HEK293T (cell line): ENCODE measurements at places on chromosomes 7 and 10.

GRCh38 chr7:90551036-90551435, 45.1 kb upstream of the CDK14 start:
- DNase-seq = no peak

DNA sequence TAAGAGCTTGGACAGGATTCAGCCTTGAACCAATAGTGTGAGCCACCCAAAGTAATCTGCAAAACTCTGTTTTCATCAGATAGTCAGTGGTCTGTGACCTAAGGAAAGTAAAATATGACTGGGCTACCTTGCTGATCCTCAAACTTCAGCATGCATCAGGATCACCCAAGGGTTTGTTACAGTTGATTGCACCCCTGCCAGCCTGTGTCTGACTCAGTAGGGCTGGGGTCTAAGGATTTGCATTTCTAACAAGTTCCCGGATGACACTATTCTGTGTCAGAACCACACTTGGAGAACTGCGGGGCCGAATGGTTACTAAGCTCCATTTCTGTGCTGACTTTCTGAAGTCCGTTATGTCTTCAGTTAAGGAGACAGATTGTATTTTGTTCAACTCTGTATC, 40.6 kb upstream of the TSPAN13 start:
- no peak for DNase-seq

- DNase-seq = no peak
Observed at GRCh38 chr7:80902716-80903308, 16.0 kb downstream of the SEMA3C start.

DNA sequence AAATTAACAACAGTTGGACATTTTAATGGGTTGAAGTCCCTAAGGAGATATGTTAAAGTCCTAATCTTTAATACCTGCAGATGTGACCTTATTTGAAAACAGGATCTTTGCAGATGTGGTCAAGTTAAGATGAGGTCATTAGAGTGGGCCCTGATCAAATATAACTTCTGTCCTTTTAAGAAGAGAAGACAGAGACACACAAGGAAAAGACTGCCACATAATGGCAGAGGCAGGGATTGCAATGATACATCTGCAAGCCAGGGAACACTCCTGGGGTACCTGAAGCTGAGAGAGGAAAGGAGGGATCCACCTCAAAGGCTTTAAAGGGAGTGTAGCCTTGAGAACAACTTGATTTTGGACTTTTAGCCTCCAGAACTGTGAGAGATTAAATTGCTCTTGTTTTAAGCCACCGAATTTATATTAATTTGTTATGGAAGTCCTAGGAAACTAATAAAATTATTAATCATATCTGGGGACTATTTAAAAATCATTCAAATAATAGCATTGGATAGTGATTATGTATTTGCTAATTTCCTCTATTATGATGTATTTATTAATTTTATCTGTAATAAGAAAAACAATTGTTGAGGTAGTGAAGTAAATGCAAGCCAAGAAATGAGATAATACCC, 700.0 kb upstream of the PCDH15 start:
- peak; percentile 38 for DNase-seq

DNA sequence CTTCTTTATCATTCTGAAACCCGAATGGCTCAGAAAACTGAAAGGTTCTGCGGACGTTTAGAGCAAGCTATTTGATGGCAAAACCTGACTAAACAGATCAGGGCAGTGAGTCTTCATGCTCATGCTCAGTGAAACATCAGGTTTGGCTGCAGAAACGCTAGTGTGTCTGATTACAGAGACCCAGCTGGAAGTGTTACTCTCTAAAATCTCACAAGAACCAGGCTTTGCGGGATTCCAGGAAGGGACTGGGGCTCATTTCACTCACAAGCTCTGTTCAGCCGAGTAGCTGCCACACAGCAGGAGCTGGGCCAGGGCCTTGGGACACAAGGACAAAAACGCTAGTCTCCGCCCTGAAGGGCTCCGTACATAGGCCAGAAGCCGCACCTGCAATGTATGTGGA, 2.9 kb downstream of the PITRM1 start:
- DNase-seq = no peak

DNA sequence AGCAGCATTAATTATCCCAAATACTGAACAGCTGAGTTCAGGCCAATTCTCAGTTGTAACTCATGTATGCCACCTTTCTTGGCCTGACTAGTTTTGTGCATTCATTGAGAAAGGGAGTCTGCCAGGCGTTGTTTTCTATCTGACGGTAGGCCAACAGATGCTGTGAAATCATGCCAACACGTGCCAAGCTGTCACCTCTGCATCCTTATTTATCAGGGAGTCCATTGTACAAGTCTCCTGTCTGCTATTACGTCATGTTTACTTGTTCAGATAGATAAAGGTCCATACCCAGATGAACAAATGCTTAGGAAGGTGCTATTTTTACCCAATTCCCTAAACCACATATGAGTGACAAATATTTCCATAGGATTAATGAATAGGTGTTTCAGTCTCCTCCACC, 127.2 kb upstream of the CDK6 start:
- no peak for DNase-seq

GRCh38 chr10:47449979-47450378, 33.9 kb downstream of the ANXA8 start:
- no peak for DNase-seq

- DNase-seq = no peak
Observed at GRCh38 chr7:95027234-95027872, 120.0 kb downstream of the PPP1R9A start.

- DNase-seq = no peak
Observed at GRCh38 chr10:116269619-116270018, 3.4 kb downstream of the GFRA1 start.

DNA sequence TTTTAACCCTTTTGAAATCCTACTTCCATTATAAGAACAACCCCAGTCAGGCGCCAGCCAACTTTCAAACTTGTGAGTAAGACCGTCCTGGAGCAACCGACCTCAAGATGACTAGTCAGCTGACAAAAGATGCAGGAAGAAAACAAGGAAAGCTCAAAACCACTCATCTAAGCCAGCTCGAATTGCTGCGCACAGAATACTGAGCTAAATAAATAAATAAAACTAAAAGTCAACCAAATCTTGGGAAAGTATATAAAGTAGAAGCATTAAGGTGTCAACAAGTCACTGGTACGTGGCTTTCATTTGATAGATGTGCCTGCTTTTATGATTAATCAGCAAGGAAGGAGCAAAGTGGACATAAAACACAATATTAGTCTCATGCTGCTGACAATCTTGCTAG, 1269.8 kb downstream of the XPNPEP1 start:
- no peak for DNase-seq

DNA sequence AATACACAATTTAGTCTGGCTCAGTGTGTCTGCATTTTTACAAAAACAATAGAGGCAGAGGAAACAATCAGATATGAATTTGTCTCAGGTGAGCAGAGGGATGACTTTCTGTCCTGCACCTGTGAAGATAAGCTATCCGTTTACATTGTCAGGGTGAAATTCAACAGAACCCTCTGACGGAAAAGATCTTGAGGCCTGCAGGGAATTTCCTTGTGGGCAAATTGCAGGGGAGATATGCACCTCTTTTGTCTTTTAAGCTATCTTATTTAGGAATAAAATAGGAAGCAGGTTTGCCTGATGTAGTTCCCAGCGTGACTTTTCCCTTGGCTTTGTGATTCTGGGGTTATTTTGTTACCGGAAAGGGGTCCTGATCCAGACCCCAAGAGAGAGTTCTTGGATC, 325.1 kb downstream of the GALNT17 start:
- DNase-seq = no peak

DNA sequence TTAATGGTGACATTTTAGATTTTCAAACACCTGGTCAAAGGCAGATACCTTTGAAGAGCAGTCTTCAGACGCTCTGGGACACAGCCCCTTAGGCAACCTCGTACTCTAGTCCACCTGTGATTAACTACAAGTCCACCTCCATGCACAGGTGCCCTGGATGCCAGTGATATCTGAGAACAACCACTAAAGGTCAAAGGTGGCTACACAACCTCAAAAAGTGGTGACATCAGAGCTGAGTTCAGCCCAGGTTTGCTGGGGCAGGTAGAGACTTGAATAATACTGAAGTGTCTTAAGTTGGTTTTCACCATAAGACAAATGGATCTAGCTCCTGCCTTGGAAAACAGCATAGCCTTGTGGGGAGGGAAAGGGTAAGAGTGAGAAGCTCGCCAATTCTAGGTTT, 143.4 kb upstream of the ADO start:
- DNase-seq = no peak

- DNase-seq = no peak
Observed at GRCh38 chr10:61837755-61838171, 63.7 kb upstream of the ARID5B start.

GRCh38 chr10:27258838-27259812, 18.5 kb upstream of the ACBD5 start:
- no peak for DNase-seq

- no peak for DNase-seq
Observed at GRCh38 chr7:75879771-75880184, 944 bp downstream of the RHBDD2 start.

- no peak for DNase-seq
Observed at GRCh38 chr10:10326116-10326515, 691.6 kb upstream of the CELF2 start.

DNA sequence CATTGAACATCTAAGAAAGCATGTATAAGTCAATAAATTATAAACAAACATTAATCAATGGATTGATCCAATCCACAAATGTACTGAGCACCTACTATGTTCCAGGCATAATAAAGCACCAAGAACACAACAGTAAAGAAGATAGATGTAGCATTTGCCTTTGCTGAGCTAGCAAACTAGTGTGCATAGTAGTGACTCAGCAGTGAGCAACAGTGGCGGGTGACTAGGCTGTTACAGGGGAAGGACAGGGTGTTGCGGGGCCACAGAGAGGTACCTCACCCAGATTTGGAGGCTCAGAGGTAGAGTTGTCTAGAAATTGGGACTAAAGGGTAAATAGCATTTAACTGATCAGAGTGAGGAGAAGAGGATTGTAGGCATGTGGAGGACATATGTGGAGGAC, 83.6 kb downstream of the NXPH1 start:
- no peak for DNase-seq

- peak; percentile 51 for DNase-seq
Observed at GRCh38 chr7:91034459-91035368, 229.5 kb upstream of the FZD1 start.

- no peak for DNase-seq
Observed at GRCh38 chr7:41103331-41103730, 599.6 kb downstream of the INHBA start.

DNA sequence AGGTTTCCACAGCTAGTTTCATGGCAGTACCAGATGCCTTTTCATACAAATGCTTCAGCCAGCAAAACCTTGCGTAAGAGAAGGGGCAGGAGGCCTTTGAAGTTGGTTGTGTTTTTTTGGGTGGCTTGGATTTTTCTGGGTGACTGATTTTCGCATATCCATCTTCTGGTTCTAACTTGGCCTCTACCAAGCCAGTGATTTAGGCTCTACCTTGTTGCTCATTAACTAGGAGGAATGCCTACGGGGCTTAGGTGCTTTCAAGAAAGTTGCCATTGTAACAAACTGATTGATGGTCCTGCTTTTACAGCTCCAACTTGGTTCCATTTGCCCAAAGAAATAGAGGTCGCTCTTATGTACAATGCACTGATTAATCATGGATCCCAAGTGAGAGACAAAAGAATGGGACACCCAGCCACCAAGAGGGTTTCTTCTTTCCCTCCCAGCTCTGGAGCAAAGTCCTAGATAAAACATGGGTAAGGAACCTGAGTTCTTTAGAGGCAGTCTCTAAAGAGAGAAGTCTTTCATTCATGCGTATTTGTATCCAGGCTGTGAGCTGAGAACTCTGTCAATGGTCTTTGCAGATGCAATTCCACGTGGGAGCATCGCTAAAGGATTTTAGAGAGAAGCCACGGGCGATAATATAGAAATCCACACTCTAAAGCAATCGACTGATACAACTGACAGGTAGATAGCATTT, 92.1 kb upstream of the FGFR2 start:
- no peak for DNase-seq

- no peak for DNase-seq
Observed at GRCh38 chr7:134593530-134594392, 44.9 kb downstream of the AKR1B15 start.

DNA sequence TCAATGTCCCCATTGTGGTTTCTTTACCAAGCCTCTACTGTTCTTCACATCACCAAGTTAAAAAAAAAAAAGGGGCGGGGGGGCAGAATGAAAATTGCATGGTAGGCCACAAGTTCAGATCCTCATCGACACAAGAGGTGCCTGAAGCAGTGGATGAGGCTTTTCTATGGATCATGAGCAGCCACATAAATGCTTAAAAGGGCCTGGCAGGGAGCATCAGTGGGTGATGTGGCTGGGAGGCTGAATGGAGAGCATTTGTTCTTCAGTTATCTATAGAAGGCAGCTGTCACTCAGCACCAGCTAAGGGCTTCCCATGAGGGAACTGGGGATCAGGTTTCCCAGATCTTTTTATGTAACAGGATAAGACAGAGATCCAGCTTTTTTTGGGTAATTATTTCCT, 117.9 kb downstream of the CFTR start:
- DNase-seq = no peak

- no peak for DNase-seq
Observed at GRCh38 chr7:133009426-133010252, 72.3 kb downstream of the CHCHD3 start.

- no peak for DNase-seq
Observed at GRCh38 chr7:102418592-102418991, 14.8 kb upstream of the ORAI2 start.

DNA sequence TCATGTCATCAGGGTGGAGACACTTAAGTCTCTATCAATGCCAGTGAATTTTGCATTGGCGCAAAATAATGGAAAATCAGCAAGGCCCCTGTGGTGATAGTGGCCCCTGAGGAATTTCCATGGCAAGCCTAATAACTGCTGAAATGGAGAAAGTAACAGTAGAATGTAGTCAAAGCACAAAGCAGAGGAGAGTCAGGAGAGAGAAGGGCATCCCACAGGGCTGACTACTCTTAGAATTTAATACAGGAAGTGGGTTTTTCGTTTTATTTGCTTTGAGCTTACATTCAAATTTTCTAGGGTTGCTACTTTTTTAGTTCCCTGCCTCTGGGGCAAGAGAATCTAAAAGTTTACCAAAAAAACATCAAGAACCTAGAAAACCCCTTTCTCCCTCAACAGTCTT, 39.0 kb downstream of the BZW2 start:
- no peak for DNase-seq

DNA sequence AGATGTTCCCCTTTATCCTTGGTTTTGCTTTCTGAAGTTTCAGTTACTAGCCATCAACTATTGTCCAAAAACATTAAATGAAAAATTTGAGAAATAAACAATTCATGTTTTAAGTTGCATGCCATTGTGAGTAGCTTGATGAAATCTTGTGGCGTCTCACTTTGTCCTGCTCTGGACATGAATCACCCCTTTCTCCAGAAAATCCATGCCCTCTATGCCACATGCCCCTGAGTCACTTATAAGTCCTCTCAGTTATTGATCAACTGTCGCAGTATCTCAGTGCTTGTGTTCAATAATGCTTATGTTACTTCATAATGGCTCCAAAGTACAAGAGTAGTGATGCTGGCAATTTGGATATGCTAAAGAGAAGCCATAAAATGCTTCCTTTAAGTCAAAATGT, 208.0 kb upstream of the FERD3L start:
- no peak for DNase-seq
